ENCODE measurements at places on chromosomes 2 and 18.

GRCh38 chr2:200435379-200435778, 74.5 kb downstream of the KCTD18 start:
- DNase-seq, result no peak

DNA sequence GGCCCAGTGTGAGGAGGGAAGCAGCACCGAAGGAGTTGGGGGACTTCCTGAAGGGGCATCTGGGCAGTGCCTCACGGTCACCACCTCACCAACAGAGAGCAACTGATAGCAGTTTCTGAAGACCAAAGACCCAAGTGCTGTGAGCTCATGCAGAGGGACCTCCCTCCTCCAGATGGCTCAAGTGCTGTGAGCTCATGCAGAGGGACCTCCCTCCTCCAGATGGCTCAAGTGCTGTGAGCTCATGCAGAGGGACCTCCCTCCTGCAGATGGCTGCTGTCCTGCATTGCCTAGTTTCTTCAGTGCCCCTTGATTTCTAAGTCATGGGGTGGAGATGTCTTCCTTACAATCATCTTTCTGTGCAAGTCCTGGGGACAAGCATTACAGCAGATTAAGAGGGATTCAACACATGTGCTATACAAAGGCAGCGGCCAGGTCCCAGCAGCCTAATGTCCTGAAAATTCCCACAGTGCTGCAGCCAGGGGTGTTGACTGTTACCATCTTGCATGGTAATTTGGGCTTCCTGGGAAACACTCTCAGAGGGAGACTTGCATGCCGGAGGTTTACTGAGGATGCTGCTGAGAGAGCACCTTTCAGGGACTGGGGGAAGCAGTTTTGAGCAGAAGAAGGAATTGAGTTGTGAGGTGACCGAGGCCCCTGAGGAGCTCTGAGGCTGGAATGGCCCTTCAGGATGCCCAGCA, 409.3 kb downstream of the GALR1 start:
- DNase-seq, result no peak

GRCh38 chr2:125168442-125168841, 1143.4 kb downstream of the CNTNAP5 start:
- no peak for DNase-seq

DNA sequence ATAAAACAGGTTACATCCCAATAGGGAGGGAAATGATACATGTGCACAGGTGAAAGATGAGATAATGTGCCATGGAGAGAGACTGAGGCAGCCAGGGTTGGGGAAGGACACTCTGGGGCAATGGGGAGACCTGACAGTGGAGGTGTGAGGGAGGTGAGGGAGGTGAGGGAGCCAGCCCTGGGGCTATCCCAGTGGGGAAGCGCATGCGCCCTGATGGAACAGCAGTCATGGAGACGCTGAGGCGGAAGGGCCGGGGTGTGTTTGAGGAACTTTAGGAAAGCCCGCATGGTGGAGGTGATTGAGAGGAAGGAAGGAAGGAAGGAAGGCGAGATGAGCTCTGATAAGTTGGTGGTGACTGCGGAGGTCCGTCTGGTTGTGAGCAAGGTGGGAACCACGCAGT, 66.5 kb downstream of the CABLES1 start:
- DNase-seq, result no peak

- DNase-seq, result no peak
Measured at GRCh38 chr2:156518138-156518537, 82.0 kb downstream of the GPD2 start.

DNA sequence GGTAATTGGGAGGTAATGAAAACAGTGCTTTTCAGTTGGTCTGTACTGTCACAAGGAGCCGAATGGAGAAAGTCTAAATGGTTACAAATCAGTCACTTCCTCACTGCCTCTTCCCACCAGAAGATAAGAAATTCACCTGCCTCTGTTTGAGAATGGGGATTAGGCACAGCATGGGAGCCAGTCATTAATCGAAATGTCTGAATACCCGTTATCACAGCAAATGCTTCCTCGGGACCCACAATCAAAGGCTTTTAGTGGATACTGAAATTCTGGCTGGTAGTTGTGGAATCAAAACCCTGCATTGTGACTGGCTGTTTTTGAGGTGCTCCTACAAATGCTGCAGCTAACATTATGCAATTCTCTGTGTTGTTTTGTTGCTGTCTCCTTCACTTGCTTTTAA, 461.0 kb upstream of the MEX3C start:
- no peak for DNase-seq

GRCh38 chr2:71513096-71513495, 59.7 kb downstream of the DYSF start:
- DNase-seq, result peak; percentile 25

DNA sequence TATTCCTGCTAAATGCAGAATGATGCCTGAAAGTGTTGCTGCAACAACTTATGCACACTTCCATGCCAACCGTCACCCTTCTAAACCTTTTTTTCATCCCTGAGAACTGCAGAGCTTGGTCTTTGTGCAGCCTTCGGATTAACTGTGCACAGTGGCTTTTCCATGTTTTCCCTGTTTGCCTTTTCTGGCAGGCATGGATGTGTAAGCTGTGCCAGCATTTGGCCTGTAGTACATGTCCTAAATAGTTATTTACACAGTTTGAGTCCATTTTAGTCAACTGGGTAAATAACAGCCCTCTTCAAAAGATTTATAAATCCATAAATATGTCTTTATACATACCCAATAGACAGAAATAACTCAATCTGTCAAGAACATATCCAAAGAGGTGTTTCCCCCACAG, 31.5 kb downstream of the MEIS1 start:
- no peak for DNase-seq

GRCh38 chr2:127695491-127696472, 5.5 kb upstream of the SFT2D3 start:
- DNase-seq, result peak; percentile 14

GRCh38 chr2:23489471-23490322, 104.7 kb downstream of the KLHL29 start:
- DNase-seq, result no peak

GRCh38 chr2:231682603-231683291, 25.6 kb upstream of the PTMA start:
- DNase-seq, result no peak

- peak; percentile 20 for DNase-seq
Measured at GRCh38 chr2:70247364-70248180, 856 bp downstream of the TIA1 start.

DNA sequence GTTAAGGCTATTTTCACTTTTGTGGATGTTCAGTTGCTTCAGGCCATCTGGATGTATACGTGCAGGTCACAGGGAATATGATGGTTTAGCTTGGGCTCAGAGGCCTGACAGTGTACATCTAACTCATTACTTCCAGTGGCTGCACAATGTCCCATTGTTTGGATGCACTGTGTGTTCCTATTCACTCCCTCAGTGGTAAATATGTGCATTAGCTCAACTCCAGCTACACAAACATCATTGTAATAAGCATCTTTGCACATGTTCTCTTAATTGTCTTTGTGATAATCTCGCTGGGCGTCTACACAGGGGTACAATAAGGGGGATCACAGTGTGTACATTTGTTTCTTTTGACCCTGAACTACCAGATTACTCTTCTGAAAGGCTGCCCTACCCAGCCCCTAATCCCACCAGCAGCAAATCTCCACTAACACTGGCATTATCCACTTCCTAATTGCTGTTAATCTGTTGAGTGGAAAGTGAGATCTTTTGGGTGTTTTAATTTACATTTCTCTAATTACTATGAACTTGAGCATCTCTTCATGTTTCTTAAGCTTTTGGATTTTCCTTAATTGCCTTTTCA, 56.1 kb upstream of the POLE4 start:
- no peak for DNase-seq

- no peak for DNase-seq
Measured at GRCh38 chr2:152611458-152612231, 105.6 kb downstream of the PRPF40A start.

DNA sequence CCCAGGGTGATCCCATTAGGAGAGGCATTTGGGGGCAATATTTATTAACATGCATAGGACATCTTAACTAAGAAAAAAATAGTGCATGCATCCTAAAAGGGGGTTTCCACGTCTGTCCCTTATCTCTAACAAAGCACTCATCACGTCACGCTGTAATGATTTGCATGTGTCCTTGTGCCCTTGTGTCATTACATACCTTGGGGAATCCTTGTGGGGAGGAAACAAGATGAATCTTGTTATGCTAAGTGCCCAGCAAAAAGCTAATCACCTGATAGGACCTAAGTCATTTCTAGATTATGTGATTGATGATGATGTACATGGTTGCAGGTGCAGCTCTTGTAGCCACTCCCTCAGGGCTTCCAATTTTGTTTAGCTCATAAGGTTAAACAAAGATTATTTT, 250.9 kb downstream of the FBXO15 start:
- DNase-seq, result no peak

DNA sequence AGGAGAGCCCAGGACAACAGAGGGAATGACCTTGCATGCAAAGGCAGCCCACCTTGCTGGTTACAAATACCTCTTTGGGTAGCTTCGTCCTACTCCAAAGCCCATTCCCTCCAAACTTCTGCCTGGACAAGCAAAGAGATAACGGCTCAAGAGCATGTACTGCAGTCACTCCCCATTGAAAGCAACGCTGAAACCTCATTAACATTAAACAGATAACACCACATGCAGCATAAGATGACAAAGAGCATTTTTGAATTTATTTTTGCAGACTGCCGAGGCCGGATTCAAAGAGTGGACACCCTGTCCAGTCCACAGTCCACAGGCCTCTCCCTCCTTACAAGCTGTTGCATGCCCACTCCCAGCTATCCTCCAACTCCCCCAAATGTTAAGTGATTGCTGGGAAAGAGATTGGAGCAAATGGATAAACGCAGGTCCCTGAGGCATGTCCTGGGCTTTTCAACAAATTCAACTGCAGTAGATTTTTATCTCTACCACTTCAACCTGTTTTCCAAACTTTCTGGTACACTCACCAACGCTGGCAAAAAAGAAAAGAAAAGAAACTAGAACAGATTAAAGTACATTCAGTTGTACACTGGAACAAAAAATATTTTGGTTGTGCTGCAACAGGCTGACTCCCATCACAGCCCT, 40.1 kb downstream of the MREG start:
- no peak for DNase-seq

- DNase-seq, result no peak
Measured at GRCh38 chr2:67246791-67247190, 150.3 kb upstream of the ETAA1 start.

DNA sequence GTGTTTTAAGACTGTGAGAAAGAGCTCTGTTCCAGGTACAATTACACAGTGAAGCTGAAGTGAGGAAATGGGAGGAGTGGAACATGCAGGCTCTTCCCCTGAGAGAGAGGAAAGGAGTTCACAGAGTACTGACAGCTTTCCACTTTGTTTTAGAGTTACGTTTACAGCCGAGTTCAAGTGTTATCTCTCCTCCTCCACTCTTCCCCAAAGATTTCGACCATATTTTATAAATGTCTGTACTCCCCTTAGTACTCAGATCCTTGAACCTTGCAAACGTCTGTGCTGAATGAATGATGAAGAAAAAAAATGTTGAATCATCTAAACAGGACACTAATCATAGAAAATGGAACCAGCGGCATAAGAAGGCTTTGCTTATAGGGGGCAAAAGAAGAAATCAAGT, 121.6 kb downstream of the THADA start:
- no peak for DNase-seq

Data from CD4-positive, alpha-beta T cell (primary cell).